ENCODE measurements at places on chromosomes 5 and 9. TPM values are rescaled to one million over a fixed set of nuclear protein-coding genes. Genes with fewer than 3 reads are reported as not detected.

DNA sequence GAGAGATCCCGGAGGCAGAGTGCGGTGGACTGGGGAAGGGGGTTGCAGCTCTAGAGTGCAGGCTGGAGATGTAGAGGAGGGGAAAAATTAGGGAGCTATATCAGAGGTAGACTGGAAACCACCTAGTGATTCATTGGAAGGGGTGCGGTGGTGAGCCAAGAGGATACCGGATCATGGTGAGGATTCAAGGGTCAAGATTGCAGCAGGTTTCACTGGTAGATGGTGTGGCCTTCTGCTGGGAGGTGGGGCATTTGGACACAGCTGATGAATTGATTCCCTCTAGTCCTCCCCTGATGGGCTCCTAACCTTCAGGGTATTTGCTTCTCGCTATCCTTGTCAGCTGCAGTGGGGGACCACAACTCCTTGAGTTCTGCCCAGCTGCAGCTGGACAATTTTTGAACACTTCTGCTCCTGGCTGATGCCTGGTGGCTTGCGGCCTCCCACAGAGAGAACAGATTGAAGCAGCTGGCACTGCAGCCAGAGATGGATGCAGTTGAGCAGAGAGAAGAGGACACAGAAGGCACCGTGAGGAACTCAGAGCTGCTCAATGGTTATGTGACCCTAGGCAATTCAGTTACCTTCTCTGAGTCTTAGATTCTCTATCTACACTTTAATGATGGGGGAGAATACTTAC, 134.4 kb upstream of the ABCA1 start:
- H3K4me3 ChIP-seq, result no peak overlapping the region
- no peak for DNase-seq
- H3K36me3 ChIP-seq, result no peaks in the 10 kb centered on the region
- H3K4me1 ChIP-seq, result peaks cover 8% of the 10 kb centered on the region
- H3K27me3 ChIP-seq, result peaks cover 3% of the 10 kb centered on the region

Gene PCDHB13
- total RNA-seq, result 2.9 TPM

GRCh38 chr5:113190347-113190746, 213.7 kb downstream of the DCP2 start:
- peaks cover 23% of the 10 kb centered on the region for H3K36me3 ChIP-seq
- no peak overlapping the region for H3K27ac ChIP-seq
- H3K27me3 ChIP-seq, result no peaks in the 10 kb centered on the region
- H3K4me1 ChIP-seq, result peaks cover 26% of the 10 kb centered on the region
- H3K4me3 ChIP-seq, result no peak overlapping the region

GRCh38 chr5:56102889-56103288, 108.1 kb upstream of the IL6ST start:
- no peaks in the 10 kb centered on the region for H3K36me3 ChIP-seq
- H3K27ac ChIP-seq, result no peak overlapping the region
- no peak for DNase-seq
- H3K4me1 ChIP-seq, result peaks cover 4% of the 10 kb centered on the region

Gene ACTBL2
- not detected for total RNA-seq

GRCh38 chr9:6418764-6419163, 5.8 kb downstream of the UHRF2 start:
- no peak overlapping the region for H3K4me3 ChIP-seq
- no peak overlapping the region for H3K27ac ChIP-seq
- H3K36me3 ChIP-seq, result peaks cover 16% of the 10 kb centered on the region
- peaks cover 41% of the 10 kb centered on the region for H3K4me1 ChIP-seq

DNA sequence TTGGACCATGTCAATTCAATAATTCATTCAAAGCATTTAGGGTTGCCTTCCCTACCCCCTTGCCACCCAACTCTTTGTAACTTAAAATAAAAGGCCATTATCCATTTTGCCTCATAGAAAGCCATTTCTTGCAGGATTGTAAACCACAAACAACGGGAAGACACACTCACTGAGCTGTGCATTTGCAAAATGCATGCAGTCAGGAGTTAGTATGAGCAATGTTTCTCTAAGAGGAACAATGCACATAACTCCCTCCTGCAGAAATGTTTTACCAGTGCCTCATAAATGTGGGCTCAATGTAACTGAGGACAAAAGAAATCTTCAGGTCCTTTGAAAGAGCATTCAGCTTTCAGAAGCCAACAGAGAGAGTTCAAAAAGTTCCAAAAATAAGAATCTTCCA, 98.5 kb upstream of the ABCA1 start:
- H3K27me3 ChIP-seq, result no peaks in the 10 kb centered on the region
- H3K27ac ChIP-seq, result no peak overlapping the region
- H3K4me1 ChIP-seq, result peaks cover 5% of the 10 kb centered on the region
- no peak for DNase-seq

GRCh38 chr5:154271466-154271865, 80.9 kb downstream of the GALNT10 start:
- H3K4me1 ChIP-seq, result peaks cover 16% of the 10 kb centered on the region
- no peaks in the 10 kb centered on the region for H3K36me3 ChIP-seq
- H3K27me3 ChIP-seq, result no peaks in the 10 kb centered on the region
- H3K27ac ChIP-seq, result no peak overlapping the region
- DNase-seq, result no peak

GRCh38 chr9:1957856-1958255, 57.3 kb upstream of the SMARCA2 start:
- no peak for DNase-seq
- no peaks in the 10 kb centered on the region for H3K27me3 ChIP-seq
- H3K36me3 ChIP-seq, result no peaks in the 10 kb centered on the region
